ENCODE measurements at places on chromosomes 5 and 9. TPM values are rescaled to one million over a fixed set of nuclear protein-coding genes. Genes with fewer than 3 reads are reported as not detected.

GRCh38 chr9:101536938-101537337 is 3.3 kb downstream of the RNF20 start:
- peak; percentile 49 for DNase-seq

DNA sequence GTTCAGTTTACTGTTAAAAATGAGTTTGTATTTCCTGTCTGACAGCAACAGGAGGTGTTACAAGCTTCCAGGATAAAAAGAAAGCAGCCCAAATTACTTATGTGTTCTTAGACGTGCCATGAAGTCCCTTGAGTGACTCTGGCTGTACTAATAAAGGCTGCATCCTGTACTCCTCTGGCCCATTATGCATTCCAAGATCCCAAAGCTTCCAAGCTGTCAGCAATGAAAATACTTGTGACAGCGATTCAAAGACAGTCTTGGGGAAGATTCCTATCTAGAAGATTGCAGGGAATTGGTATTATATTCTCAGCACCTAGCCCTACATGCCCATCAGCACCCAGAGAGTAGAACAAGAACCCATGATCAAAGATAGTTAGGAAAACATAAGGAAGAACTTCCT is 281.6 kb upstream of the TRPC7 start:
- no peak for DNase-seq

Gene PRSS3
- total RNA-seq = 3.9 TPM

Gene GPR151
- not detected for total RNA-seq

Gene INSL4
- total RNA-seq = not detected

DNA sequence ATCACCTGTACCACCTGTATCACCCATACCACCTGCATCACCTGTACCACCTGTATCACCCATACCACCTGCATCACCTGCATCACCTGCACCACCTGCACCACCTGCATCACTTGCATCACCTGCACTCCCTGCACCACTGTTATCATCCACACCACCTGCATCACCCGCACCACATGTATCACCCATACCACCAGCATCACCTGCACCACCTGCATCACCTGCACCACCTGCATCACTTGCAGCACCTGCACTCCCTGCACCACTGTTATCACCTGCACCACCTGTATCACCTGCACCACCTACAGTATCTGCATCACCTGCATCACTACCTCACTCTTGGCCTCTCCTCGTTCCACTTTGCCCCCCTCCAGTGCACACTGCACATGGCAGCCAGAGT is 63.2 kb upstream of the CKMT2 start:
- DNase-seq = no peak

Gene HAPLN1
- 0.43 TPM for total RNA-seq

Gene ZNF79
- 12.5 TPM for total RNA-seq

Gene PAXX
- total RNA-seq = 9.9 TPM

- DNase-seq = peak; percentile 45
Observed at GRCh38 chr5:150081541-150082283, 4.6 kb downstream of the CSF1R start.

- peak; percentile 19 for DNase-seq
Observed at GRCh38 chr5:122775550-122776542, 966 bp downstream of the SNX2 start.

DNA sequence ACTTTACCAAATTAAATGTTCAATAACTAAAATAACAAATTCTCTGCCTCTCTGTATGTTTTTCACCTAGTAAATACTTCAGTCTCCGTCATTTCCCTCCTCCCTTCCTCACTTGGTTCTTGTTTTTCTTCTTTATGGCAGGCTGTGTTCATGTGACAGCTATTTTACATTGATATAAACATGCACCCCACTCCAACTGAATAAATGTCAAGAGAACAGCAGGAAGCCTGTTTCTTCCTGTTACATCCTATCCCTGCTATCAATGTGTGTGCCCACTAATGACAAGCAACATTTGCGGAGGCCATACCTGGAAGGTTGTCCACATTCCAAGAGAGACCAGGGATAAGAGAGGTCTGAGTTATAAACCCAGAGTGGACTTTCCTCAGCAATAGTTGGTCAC is 145.2 kb upstream of the MAST4 start:
- DNase-seq = no peak

Gene FAM221B
- total RNA-seq = not detected

Gene TMEFF1
- 0.43 TPM for total RNA-seq

Gene STPG3
- total RNA-seq = not detected

Gene DIPK1B
- 0.43 TPM for total RNA-seq

DNA sequence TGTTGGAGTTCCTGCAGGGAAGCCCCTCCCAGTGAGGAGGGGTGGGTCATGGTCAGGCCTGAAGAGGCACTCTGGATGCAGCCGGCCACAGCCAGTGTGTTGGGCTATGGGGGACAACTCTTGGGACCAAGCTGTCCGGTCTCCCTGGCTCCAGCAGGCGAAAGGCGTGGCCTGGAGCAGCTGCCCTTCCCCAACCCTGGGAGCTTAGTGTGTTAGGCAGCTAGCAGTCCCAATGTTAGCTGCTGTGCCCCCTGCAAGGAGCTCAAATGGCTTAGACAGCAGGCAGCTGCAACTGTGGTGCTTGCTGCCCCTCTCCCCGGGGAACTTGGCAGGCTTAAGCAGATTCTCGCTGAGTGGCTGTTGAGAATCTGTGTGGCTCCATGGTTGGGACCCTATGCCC is 67.5 kb upstream of the ACTBL2 start:
- no peak for DNase-seq

Gene NIPAL4
- 2.3 TPM for total RNA-seq

DNA sequence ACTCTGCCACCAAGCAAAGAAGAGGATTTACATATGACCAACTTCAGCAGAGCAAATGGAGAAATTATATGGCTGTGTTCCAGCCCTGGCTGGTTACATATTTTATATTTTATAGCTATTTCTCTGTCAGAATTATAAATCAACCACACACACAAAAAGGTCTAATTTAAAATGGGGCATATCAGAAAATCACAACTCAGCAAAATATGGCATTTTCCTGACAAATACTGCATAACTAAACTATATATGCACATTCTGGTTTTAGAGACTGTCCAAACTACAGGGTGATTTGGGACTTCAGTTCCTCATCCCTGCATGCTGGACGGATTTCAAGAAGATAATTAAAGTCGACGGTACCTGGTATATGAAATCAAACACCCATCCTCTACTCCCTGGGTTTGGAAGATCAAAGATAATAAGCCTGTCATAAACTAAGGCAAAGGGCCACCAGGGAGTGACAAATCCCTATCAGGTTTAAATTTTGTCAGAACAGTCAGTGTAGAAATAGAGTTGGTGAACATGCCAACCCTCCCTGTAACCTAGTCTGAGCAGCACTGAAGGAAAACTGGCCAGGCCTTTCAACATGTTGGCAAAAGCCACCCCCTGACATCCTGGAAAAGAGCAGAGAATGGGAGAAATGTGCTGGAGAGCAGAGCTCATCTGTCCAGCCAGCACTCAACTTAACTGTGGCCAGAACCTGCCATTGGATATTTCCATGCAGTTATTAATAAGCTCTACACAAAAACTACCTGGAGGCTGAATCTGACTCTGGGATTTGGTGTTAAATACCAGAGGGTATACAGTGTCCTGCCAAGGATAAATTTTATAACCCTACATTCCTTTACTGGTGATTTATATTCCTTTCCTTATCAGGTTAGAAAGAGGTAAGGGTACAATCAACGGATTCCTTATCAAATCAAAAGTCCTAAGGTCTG is 235.7 kb downstream of the ENC1 start:
- DNase-seq = no peak

DNA sequence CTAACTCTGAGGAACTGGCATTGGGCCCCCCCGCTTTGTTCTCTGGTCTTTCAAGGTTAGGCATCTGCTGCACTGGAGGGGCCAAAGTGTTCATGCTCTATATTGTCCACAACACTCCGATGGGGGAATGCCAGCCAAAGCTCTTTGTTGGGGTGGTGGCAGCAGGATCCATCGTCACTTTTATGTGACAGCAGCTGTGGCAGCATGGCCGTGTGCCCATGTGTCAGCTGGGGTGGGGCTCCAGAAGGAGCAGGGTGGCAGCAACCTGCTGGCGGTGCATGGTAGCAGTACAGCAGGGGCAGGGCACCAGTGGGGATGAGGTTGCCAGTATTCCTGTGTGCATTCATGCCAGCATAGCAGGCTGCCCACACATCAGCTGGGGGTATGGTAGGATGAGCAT is 28.2 kb downstream of the ITGA2 start:
- DNase-seq = no peak

- DNase-seq = no peak
Observed at GRCh38 chr5:23506329-23507236, 826 bp upstream of the PRDM9 start.

GRCh38 chr9:87604886-87605588 is 107.4 kb downstream of the DAPK1 start:
- DNase-seq = no peak

Gene CCDC183
- total RNA-seq = 0.32 TPM

DNA sequence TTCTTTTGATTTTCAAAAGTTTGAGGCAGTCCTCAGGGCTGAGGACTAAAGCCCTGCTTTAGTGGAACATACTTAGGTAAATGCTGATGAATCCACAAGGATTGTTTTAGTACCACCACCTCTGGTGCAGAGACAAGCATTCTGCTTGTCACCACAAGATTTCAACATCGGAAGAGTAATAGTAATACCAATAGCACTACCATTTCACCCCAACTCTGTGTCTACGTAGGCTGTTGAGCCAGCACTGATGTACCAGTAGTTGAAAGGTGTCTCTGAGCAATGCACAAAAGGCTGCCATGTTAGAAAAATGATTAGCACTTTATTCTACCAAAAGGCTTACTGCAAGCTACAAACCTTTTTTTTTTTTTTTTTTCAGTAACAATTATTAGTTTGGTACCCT is 213.2 kb upstream of the SLC24A2 start:
- DNase-seq = no peak

- DNase-seq = no peak
Observed at GRCh38 chr5:180624587-180624986, 24.8 kb downstream of the FLT4 start.

- DNase-seq = peak; percentile 45
Observed at GRCh38 chr9:98807070-98807813, at the start of gene GALNT12. Gene GALNT12, plus strand, starts transcription at chr9:98807670. Its CDS starts 29 bp downstream, at chr9:98807699.

Gene SLC6A19
- total RNA-seq = not detected

DNA sequence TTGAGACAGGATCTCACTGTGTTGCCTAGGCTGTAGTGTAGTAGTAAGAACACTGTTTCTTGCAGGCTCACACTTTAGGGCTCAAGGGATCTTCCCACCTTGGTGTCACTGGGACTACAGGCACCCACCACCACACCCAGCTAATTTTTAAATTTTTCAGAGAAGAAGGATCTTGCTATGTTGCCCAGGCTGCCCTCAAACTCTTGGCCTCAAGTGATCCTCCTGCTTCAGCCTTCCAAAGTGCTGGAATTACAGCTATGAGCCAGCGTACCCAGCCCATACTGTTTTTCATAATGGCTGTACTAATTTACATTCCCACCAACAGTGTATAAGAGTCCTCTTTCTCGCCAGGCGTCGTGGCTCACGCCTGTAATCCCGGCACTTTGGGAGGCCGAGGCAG is 5.1 kb downstream of the STX17 start:
- DNase-seq = no peak

Gene APBA1
- total RNA-seq = 11.2 TPM

DNA sequence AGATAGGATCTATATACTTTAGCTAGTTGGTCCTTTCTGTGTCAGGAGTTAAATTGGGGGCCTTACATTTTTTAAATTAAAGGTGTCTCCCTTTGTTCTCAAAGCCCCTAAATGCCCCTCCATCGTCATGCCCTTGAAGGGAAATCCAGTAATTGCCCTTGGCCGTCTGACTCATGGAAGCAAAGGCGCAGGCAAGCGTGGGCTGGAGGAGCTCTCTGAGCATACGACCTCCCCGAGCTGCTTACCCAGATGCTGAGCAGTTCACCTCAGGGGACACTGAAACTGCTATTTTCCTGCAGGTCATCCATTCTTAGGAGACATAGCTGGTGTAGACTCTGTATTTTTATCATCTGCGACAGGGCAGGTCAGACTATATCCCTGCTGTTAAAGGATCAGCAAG is 23.0 kb downstream of the PCSK1 start:
- peak; percentile 28 for DNase-seq

DNA sequence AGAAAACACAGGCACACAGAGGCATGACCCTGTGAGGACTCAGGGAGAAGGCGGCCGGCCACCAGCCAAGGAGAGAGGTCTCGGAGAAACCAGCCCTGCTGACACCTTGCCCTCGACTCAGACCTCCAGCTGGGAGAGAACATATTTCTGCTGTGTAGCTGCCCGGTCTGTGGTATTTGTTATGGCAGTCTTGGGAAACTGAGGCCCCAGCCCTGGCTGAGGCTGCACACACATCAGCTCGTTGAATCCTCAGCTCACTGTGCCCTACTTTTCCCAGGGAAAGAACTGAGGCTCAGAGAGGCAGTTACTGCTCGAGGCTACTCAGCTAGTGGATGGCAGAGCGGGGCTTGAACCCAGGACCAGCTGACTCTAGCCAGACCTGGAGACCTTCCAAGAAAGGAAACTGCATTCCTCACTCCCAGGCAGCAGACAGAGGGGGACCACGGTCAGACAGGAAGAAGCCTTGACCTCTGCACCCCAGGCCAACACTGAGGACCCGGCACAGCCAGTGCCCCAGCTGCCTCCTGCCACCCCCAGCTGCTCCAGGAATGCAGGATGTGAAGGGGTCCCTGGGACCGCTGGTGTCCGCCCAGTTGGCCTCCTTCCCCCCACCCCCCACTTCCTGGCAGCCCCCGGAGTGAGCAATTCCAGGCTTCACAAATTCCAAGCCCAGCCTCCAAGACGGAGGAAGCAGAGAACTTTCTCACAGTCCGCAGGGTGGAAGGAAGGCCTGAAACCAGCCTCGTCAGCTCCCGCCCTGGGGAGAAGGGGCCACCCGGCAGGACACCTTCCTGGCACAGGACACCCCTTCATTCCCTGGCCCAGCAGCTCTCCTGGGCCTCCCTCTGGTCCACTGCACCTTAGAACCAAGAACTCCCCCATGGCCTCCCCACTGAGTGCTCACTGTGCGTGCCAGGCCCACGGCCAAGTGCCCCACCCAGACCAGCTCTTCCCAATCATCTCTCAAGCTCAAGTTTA is 69.9 kb downstream of the LRSAM1 start:
- peak; percentile 90 for DNase-seq

- no peak for DNase-seq
Observed at GRCh38 chr9:134809826-134810225, 70.8 kb upstream of the FCN2 start.

GRCh38 chr5:138588013-138588788 is 13.0 kb upstream of the HSPA9 start:
- DNase-seq = no peak

GRCh38 chr5:68285075-68285840 is 69.7 kb downstream of the PIK3R1 start:
- no peak for DNase-seq

DNA sequence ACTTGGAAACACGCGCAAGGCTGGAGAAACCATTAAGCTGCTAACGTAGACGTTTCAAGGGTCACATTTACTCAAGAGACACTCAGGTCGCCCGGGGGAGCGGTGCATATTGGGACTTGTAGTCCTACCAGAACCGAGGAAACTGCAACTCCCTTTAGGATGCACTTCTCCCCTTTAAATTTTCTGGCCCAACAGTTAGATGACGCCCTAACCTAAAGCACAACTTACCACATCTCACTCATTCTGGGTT is 384 bp upstream of the DMXL1 start:
- no peak for DNase-seq
